ENCODE measurements at places on chromosomes 7 and 10.

- no peak for DNase-seq
These were observed 24.4 kb downstream of the AKR1E2 start for GRCh38 chr10:4850397-4850796.

GRCh38 chr10:59536167-59537014 is 173.3 kb downstream of the SLC16A9 start:
- DNase-seq: no peak

DNA sequence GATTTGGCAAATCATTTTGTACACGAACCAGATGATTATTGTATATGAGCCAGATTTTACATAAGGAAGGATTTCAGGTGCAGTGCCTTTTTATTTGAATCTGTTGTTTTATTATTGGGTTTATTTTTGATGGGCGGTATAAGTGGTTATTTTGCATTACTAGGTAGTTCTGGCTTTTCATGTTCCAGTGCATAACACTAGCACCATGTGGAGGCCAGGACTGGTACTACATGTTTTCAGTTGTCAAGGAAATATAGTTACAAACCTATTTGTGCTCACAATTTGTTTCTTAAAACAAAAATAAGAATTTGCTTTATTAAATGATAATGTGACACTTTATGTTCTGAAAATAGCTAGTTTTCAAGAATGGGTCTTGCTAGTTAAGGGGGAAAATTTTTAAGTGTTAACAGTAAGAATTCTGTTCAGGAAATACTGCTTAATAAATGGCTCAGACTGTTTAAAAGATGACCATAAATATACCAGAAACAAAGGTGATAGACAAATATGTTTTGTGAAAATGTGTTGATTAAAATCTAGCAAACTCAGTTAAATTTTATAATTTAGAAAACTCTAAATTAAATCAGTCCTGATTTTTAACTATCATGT is 7.1 kb upstream of the SEMA3E start:
- DNase-seq: no peak

GRCh38 chr10:97828721-97829120 is 20.9 kb upstream of the GOLGA7B start:
- DNase-seq: no peak

DNA sequence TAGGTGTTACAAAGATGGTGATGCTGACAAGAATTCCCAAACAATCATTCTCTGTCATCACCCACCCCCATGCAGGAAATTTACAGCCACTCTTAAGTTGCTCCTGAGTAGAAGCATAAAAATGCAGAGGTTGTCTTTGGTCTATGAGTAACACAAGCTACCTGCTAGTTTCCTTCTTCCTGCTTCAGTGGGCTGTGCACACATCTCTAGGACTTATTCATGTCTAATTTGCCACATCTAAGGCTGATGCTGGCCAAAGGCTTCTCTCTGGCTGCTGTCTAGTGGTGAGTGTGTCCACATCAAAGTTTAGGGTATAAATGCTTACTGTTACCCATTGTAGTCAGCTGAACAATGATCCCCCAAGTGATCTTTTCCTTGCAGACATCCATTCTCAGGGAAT is 662.5 kb downstream of the TYW1 start:
- no peak for DNase-seq

DNA sequence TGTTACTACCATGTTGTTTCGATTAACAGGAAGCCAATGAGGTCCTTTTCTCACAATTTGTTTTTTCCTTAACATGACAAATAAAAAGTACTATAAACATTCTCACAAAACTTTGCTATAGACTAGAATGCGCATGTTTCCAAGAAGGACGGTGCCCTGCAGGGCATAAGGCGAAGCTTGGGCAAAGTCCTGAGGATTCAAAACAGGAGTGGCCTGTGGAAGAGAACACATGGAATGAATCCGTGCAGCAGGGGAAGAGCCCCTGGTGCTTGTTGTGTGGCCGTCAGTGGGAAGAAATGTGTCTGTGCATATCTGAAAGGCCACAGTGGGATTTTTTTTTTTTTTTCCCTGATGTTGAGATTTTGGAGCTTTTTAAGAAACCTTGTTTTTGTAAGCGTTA is 67.6 kb downstream of the ITGA8 start:
- DNase-seq: no peak

DNA sequence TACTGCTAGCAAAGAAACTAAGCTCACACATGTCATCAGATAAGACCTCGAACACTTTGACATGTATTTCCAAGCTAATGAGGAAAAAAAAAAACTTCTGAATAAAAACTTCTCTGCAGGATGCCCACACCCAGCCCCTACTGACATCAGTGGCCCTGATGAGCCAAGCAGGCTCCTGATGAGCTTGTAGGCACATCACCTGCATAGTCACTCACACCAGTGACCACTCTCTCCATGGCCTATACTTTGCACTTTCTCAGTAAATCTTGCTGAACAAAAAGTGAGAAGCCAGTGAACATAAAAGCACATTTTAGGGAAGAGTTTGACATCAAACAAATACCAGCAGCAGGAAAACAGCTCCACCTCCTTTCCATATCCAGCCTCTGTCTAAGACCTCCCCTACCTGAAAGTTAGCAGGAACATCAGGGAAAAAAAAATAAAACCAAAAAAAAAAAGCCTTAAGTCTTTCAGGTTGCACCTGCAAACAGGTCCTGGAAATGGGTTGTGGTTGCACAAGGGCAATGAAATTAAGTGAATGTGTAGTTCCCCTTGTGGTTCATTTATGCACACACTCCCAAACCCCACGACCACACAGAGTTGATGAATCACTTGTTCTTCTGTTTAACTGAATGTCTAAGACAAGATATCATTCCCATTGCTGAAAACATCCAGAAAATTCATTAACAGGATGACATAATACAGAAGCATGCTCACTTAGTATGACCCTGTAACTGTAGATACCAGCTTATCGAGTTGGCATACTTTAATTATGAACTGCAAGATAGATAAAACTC is 205.2 kb upstream of the PDE1C start:
- no peak for DNase-seq

- DNase-seq: no peak
These were observed 61.2 kb upstream of the LRRN3 start for GRCh38 chr7:111029574-111030251.
